ENCODE measurements at places on chromosomes 4 and X.

DNA sequence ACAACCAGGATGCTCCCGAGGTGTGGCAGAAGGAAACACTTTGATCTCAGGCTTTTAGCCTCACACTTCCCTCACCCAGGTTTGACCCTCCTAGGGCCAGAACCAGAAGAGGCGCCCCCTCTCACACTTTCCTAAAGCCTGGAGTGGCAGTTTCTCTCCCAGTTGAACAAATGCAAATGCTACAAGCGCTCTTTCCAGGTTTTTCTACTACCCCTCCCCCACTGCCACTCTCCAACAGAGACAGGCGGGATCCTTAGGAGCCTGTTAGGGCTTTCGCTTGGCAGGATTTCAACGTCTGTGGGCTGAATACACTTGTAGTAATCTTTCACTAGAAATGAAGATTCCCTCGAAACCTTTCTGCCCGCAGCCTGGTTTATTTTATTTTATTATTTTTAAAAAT, 2.4 kb downstream of the TSC22D3 start:
- no peak for DNase-seq

GRCh38 chrX:108347800-108348199, 90.4 kb downstream of the COL4A6 start:
- DNase-seq: no peak

GRCh38 chrX:17380221-17380620, 5.2 kb downstream of the NHS start:
- no peak for DNase-seq

DNA sequence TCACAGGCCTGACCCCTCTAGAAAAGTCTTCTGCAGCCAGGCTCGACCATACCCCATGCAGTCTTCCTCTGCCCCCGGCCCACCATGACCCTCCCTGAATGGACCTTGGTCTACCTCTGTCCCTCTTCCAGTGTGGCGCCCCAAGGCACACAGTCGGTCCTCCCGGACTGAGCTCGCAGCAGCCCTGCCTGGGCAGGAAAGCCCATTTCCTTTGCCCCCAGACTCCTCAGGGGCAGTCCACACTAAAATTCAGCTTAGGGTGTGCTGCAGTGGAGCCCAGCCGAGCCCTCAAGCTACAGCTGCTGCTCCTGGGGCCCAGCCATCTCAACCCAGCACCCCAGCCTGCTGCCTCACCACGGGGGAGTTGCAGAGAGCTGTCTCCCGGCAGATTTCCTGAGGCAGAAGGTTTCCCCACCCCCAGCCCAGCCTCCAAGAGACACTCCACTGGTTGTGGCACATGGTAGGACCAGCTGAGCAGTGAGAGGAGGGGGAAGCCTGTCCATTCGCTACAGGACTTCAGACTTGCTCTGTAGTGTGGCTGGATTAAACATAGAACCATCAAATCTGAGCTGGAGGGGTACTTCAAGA, 37.5 kb upstream of the IQSEC2 start:
- DNase-seq: no peak

- DNase-seq: no peak
Observed at GRCh38 chrX:108132876-108133275, 41.3 kb downstream of the ATG4A start.

GRCh38 chrX:10217198-10217597, 60.4 kb downstream of the CLCN4 start:
- DNase-seq: peak; percentile 37

DNA sequence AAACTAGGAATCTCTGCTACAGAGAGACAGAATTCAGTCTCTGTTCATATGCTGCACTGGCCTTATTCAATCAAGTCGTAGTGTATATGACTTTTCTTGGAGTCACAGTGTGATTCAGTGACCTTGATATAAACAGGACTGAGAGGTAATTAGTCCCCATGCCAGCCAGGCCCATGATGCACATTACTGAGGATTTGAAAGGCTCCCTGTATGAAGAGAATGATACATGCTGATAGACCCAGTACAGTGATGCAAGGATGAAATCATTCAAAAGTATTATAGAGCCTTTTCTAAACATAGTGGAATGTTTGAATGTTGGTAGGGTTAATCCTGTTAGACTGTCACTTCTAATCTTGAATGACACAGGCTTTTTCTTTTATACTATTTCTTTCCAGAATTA, 34.1 kb downstream of the ANXA3 start:
- no peak for DNase-seq

DNA sequence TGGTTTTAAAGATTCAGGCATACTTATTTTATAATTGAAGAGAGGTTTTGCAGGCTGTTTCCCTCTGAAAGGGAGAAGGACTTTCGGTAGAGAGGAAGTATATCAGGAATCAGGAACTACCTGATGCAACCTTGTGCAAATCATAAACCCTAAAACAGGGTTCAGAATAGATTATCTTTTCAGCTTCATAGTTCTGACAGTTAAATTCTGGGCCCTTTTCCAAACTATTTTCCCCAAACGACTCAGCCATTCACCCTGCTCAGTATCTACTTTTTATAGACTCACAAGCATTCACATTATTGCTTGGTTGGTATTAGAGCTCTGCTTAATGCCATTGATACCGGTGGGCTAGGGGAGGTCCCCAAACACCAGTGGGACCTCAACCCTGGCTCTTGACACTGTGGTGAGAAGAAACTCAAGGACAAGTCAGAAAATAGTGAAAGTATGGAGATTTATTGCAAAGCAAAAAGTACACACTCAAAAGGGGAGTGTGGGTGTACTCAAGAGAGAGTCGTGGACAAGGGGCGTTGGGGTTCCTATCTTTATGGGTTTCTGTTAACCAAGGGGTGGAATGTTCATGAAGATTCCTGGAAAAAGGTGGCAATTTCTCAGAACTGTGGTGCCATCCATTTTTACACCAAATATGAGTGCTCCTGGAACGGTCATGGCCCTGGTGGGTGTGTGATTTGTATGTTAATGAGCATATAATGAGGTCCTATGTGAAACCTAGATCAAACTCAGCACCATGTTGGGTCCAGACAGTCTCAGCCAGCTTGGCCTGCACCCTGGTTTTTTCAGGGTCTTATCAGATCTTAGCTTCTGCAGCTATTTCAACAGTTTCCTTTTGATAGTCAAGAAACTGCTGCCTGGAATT, 238.3 kb downstream of the DCLK2 start:
- DNase-seq: peak; percentile 29

GRCh38 chr4:165563851-165564250, 185.0 kb downstream of the CPE start:
- DNase-seq: no peak

GRCh38 chr4:174427571-174428140, 94.6 kb downstream of the HPGD start:
- no peak for DNase-seq

- DNase-seq: no peak
Observed at GRCh38 chr4:38026158-38026740, 66.1 kb downstream of the PTTG2 start.

- no peak for DNase-seq
Observed at GRCh38 chrX:135651647-135652295, 61.7 kb upstream of the CT45A1 start.
